Fibroblast of skin of scalp (primary cell): ENCODE measurements at places on chromosomes 16 and 17.

DNA sequence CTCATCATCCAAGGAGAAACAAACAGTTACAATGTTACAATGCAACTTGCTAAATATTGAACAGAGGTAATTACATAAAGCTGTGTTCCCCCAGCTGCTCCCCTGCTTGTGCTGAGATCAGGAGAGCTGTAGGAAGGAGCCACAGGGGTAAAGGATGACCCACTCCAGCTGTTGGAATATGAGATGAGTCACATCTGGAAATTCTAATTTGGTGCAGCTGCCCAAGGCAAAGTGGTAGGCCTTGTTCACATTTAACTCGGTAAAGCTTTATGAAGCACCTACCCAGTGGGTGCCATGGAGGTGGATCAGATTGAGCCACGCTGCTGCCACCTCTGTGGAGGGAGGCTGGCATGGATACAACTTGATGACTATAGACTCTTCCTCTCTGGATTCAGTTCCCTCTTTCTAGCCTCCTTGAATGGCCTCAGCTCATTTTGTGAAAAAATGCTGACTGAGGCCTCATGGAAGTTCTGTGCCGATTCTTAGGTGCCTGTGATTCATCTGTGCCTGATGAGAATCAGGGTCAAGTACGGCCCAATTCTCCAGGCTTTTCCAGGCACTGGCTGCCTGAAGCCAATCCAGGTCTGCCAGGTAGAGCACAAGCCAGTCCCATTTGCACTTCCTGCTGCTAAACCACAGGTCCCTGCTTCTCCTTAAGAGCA lies 7.4 kb downstream of the ZNF689 start:
- DNase-seq: peak; percentile 22

GRCh38 chr16:85141491-85142128 lies 29.3 kb upstream of the CIBAR2 start:
- DNase-seq: no peak

DNA sequence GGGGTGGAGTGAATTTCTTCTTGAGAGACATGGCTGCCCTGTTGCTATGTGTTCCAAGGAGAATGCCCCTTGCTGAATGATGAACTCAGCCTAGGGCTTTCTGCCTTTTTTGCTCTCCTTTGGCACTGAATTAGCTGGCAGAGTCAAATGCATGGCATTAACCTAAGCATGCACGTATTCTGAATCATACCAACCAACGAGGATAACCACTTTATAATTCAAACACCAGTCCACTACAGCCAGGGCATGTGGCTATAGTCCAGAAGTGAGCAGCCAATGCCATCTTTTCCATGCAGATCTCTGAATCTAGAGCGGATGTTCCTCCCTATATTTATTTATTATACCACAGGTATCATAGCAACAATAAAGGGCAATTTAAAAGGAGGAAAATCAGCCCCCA lies 15.7 kb downstream of the TMIGD1 start:
- no peak for DNase-seq

DNA sequence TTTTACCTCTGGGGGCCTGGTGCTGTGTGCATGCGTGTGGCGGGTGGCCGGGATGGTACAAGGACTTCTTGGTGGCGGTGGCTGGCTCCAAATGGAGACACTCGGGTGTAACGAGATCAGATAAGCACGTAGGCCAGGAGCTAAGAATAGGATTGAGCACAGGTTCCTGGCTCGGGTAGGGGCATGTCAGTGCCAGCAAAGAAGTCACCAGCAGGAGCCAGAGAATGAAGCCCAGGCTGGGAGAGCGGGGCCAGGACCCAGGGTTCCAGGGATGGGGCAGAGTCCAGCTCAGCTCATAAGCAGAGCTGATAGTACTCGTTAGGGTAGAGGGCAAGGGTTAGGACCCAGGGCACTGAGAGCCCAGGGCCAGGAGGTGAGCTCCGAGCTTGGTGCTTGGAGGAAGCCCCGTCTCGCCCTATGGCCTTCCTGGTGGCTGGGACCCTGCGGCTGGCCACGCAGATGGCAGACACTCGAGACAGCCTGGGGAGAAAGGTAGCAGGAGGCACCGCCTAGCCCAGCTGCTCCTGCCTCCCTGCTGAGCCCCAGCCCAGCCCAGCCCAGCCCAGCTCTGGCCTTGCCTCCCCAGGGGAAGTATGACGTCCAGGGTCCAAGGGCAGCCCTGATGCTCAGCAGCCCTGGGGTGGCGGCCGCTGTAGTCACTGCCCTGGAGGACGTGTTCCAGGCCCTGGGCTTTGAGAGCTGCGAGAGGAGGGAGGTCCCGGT lies 8.9 kb downstream of the ZNF213 start:
- DNase-seq: no peak

GRCh38 chr17:62085511-62086408 lies 20.7 kb upstream of the MED13 start:
- DNase-seq: no peak

DNA sequence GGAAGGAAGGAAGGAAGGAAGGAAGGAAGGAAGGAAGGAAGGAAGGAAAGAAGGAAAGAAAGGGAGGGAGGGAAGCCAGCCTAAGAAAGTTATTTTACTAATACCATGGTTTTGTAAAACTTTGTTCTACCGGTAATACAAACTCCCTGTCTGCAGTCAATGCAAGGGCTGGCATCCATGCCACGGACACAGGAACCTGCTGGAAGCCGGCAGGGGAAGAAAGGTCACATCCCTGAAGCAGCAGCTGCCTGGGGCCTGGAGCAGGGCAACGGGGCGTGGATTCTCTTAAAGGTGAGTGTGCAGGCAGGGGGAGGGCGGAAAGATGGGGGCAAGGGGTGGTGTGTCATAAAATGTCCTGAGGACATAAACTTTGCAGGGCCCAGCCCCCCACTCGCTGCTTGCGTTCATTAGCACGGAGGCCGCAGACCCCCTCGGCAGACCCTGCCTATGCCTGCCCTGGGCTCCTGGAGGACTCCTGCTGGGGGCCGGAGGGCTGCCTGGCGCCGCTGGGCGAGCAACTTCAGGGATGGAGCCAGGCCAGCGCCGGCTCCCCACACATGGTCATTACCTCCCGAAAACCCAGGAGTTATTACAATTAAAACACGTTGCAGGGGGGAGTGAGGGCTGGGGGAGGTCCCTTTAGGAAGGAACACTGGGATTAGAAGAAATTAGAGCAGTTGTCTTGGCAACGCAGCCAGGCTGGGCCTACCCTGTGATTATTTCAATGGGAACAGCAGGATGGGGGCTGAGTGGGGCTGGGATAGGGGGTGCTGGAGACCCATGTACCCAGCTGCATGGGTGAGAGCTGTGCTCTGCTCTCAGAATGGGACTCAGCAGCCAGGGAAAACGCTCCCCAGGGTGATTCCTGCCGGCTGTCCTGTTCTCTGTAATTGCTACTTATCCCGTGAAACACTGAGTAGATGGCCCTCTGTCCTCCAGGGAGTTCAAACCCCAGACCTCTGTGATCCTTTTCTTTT lies 257.9 kb downstream of the SOX9 start:
- no peak for DNase-seq

- peak; percentile 39 for DNase-seq
Measured at GRCh38 chr17:37699285-37699973, 45.4 kb downstream of the HNF1B start.

- DNase-seq: no peak
Measured at GRCh38 chr16:82195917-82196494, 26.0 kb upstream of the MPHOSPH6 start.

DNA sequence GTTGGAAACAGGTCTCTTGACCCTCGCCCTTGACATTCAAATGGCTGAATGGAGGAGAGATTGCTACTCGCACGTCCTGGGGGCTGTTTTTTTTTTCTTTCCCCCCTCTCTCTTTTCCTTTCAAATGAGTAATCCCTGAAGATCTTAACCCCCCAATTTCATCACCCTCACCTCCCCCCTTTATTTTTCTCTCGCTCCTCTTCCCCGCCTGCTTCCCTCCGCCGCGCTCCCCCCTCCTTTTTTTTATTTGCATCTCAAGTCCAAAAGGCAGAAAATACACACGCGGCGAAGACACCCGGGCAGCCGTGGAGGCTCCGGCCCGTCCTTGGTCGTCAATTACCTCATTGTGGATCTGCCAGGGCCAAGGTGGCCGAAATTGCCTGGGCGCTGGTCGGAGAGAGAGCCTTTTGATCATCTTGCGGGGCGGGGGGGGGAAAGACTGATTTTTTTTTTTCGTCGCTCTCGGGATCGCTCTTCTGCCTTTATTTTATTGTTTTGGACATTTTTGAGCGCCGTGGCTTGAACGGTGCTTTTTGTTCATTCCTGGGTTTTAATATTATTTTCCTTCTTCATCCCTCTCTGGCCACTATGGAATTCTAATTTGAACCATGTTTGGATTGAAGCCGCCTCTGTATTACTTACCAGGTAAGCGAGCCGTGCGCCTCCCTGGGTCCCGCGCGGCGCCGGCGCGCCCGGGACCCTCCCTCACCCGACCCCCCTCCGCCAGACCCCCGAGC lies 57.2 kb upstream of the GSE1 start:
- no peak for DNase-seq
